ENCODE measurements at places on chromosomes 5 and 9. TPM values are rescaled to one million over a fixed set of nuclear protein-coding genes. Genes with fewer than 3 reads are reported as not detected.
A peak's percentile ranks its signal among the peaks of the same experiment; 100 is the strongest.

TEX48 gene
- not detected for total RNA-seq

- H3K4me3 ChIP-seq = peak within 1 kb of the TSS; percentile 74
- H3K36me3 ChIP-seq = no peaks in the 10 kb centered on the region
- H3K27ac ChIP-seq = peak within 1 kb of the TSS; percentile 66
- H3K4me1 ChIP-seq = peaks cover 35% of the 10 kb centered on the region
- no peak for DNase-seq
- H3K27me3 ChIP-seq = peaks cover 38% of the 10 kb centered on the region
Observed at GRCh38 chr5:32710550-32711361, at the start of gene NPR3. TSS of gene NPR3 (plus strand) at chr5:32711321. CDS start at chr5:32711777, 456 bp downstream.

GRCh38 chr9:692636-693129, 148.8 kb upstream of the DMRT1 start:
- no peak for DNase-seq
- H3K27ac ChIP-seq = peak overlapping the region; percentile 54
- H3K27me3 ChIP-seq = no peaks in the 10 kb centered on the region

DNA sequence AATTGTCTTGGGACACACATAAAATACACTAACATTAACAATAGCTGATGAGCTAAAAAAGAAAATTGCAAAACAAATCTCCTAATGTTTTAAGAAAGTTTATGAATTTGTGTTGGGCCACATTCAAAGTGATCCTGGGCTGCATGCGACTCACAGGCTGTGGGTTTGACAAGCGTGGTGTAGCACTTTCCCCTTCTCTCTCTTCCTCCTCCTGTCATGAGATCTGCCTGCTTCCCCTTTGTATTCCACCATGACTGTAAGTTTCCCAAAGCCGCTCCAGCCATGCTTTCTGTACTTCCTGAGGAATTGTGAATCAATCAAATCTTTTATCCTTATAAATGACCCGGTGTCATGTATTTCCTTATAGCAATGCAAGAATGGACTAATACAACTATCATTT, 178.0 kb downstream of the TLR4 start:
- no peak overlapping the region for H3K4me3 ChIP-seq
- DNase-seq = no peak
- H3K4me1 ChIP-seq = no peaks in the 10 kb centered on the region
- no peaks in the 10 kb centered on the region for H3K36me3 ChIP-seq
- no peak overlapping the region for H3K27ac ChIP-seq
- no peaks in the 10 kb centered on the region for H3K27me3 ChIP-seq

DNA sequence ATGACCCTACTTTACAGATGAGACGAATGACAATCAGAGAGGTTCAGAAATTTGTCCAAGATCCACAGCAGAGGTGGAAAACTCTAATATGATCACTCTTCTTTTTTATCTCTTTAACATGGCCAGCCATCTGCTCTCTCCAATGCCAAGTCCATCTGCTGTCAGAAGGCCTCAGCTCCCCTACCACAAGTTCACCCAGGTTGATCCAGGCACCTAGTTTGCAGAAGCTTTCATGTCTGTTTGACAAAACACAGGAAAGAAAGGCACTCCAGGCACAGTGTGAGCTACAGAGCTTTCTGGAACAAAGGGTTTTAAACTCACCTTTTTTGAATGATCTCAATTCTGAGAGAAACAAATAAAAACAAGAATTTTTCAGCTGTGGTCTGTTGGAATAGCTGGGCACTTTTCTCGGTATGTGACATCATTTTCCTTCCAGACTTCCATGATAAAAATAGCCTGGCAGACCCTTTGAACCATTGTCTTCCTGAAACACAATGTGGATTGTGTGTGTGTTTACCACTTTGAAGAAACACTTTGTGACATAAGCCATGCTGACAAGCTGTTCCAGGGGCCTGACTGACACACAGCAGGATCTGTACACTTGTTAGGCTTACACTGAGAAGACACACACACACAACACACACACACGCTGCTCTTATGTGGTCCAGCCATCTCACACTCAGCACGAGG, 214.3 kb downstream of the AGTPBP1 start:
- peaks cover 5% of the 10 kb centered on the region for H3K27me3 ChIP-seq
- H3K4me1 ChIP-seq = peaks cover 15% of the 10 kb centered on the region
- no peak for DNase-seq
- H3K27ac ChIP-seq = peak overlapping the region; percentile 64
- no peaks in the 10 kb centered on the region for H3K36me3 ChIP-seq
- no peak overlapping the region for H3K4me3 ChIP-seq

DNA sequence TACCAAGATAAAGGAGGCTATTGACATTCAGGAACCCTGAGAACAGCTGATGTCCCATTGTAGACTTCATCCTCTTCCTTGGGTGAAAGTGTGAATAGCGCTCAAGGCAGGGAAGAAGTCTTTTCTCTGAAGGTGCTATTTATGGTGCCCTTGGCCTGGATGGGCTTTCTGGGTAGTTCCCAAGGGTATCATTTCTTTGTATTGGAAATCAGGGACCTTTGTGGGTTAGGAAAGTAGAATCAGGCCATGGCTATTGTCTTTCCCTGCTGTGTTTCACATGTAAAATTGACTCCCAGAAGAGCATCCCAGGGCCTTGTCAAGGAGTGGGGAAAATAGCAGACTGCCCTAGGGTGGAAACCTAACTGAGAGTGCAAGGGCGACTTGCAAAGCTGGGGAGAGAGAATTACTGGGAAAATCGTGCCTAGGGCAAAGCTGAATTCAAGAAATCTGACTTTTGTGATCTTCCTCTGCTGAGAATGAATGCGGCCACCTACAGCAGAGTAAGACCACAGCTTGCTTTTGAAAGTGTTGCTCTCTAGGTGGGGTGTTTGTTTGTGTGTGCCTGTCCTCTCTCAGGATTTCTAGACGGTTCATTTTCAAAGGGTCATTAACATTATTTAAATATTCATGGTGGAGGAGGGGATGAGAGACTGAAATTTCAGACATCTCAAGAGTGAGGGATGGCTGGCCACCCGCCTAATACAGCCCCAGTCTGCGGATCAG, 160.6 kb downstream of the C9orf152 start:
- peak overlapping the region; percentile 73 for H3K4me3 ChIP-seq
- H3K4me1 ChIP-seq = peaks cover 43% of the 10 kb centered on the region
- DNase-seq = no peak
- peak overlapping the region; percentile 37 for H3K27ac ChIP-seq
- H3K27me3 ChIP-seq = peaks cover 4% of the 10 kb centered on the region

GRCh38 chr9:113650207-113651131, 186.9 kb downstream of the RGS3 start:
- no peak overlapping the region for H3K27ac ChIP-seq
- no peak for DNase-seq
- H3K4me3 ChIP-seq = no peak overlapping the region

DNA sequence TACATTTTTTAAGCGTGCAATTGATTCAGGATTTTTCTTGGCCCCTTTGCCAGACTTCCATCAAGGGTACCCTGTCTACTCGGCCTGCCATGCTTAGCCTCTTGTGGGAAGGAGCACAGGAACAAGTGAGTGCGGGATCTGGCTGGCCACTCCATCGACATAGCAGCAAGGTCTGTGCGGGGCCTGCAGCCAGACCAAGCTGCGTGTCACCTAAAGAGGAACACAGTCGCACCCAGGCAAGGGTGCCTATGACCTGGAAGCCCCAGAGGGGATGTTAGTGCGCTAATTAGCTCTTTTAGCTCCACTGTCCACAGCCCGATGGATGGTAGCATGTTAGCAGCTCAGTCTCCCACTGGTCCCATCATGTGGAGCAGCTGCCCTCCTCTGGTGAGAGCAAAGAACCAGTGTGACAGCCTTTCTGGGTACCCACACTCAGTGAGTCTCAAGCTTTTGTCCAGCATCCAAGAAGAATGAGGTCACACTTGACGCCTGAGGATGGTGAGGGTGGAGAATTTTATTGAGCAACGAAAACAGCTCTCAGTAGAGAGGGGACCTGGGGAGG, 38.7 kb downstream of the FTMT start:
- no peak overlapping the region for H3K4me3 ChIP-seq
- no peaks in the 10 kb centered on the region for H3K4me1 ChIP-seq
- no peaks in the 10 kb centered on the region for H3K36me3 ChIP-seq
- no peaks in the 10 kb centered on the region for H3K27me3 ChIP-seq

CCDC192 gene
- not detected for total RNA-seq

DNA sequence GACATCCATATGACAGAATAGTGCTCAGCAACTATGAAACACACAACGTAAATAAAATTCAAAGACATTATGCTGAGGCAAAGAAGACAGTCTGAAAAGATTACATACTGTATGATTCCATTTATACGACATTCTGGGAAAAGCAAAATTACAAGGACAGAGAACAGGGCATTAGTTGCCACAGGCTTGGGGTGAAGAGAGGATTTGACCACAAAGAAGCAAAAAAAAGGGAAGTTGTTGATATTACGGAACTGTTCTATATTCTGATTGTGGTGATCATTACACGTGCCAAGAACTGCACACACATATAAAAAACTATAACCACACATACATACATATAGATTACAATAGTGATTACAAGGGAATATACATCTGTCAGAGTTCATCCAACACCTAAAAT, 24.1 kb downstream of the CDK5RAP2 start:
- no peaks in the 10 kb centered on the region for H3K27me3 ChIP-seq
- DNase-seq = no peak
- no peak overlapping the region for H3K27ac ChIP-seq
- no peak overlapping the region for H3K4me3 ChIP-seq
- no peaks in the 10 kb centered on the region for H3K4me1 ChIP-seq

DNA sequence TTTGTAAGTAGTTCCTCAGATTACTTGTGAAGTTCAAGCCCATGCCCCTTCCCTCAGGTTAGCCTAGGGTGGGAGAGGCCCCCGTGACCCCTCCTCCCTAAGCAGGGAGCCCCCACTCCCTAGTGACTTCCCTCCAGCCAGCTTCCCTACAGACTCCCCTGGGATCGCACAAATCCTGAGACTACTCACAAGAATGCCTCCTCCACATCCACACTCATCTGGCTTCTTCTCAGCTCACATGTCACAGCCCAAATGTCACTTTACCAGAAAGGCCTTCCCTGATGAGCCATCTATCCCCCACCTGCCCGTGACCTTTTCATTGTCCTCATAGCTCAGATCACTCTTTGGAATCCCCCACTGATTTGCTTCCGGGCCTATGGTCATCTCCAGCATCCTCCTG, 96.7 kb upstream of the ARAP3 start:
- H3K27me3 ChIP-seq = peaks cover 3% of the 10 kb centered on the region
- no peak overlapping the region for H3K4me3 ChIP-seq
- DNase-seq = no peak

- DNase-seq = no peak
- H3K4me1 ChIP-seq = no peaks in the 10 kb centered on the region
- no peak overlapping the region for H3K4me3 ChIP-seq
- no peaks in the 10 kb centered on the region for H3K27me3 ChIP-seq
- H3K36me3 ChIP-seq = no peaks in the 10 kb centered on the region
Observed at GRCh38 chr9:84834426-84834825, 164.9 kb downstream of the NTRK2 start.

- H3K27me3 ChIP-seq = peaks cover 16% of the 10 kb centered on the region
- H3K4me3 ChIP-seq = no peak overlapping the region
- DNase-seq = no peak
- no peak overlapping the region for H3K27ac ChIP-seq
- peaks cover 36% of the 10 kb centered on the region for H3K4me1 ChIP-seq
Observed at GRCh38 chr5:36688722-36689121, 82.3 kb downstream of the SLC1A3 start.

APBA1 gene
- total RNA-seq = 4.3 TPM

TLX3 gene
- not detected for total RNA-seq

CTSV gene
- 0.32 TPM for total RNA-seq

OTP gene
- total RNA-seq = not detected

CDKN2A gene
- total RNA-seq = 8.4 TPM

DNA sequence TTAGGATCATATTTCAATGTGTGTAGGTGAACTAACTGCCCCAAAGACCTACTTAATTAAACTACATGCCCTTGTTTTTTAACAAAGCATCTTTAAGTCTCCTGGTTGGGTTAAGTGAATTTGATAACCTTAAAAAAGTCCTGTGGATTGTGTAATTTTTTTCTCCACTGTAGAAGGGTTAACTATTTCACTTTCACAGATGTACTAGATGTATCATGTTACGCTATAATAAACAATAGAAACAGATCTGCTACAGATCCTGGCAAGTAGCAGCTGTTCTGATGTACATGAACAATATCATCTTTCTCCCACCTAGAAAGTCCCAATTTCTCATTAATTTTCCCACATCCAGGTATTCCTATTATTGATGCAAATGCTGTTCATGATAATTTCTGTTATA, 18.9 kb downstream of the KIF24 start:
- H3K27me3 ChIP-seq = no peaks in the 10 kb centered on the region
- H3K4me3 ChIP-seq = no peak overlapping the region
- no peak for DNase-seq
- no peaks in the 10 kb centered on the region for H3K4me1 ChIP-seq
- no peaks in the 10 kb centered on the region for H3K36me3 ChIP-seq
- H3K27ac ChIP-seq = no peak overlapping the region

- H3K27me3 ChIP-seq = no peaks in the 10 kb centered on the region
- H3K36me3 ChIP-seq = no peaks in the 10 kb centered on the region
- DNase-seq = no peak
- no peak overlapping the region for H3K27ac ChIP-seq
Observed at GRCh38 chr5:14854799-14855198, 16.8 kb downstream of the ANKH start.

DNA sequence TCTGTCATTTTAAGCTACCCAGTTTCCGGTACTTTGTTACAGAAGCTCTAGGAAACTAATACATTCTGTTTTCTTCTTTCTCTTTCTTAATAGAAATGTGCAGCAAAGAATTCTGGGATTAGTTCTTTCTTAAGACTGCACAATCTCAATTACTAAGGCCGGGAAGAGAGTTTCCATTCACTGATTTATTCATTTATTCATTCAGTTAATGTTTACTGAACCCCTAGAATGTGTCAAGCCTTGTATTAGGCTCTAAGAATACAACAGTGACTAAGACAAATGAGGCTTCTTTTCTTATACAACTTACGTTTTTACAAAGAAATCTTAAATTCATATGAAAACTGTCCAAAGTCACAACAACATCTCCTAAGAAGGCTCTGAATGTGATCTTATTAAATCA, 27.5 kb upstream of the THG1L start:
- no peak overlapping the region for H3K27ac ChIP-seq
- no peak overlapping the region for H3K4me3 ChIP-seq
- no peaks in the 10 kb centered on the region for H3K27me3 ChIP-seq
- no peaks in the 10 kb centered on the region for H3K4me1 ChIP-seq

IFNB1 gene
- total RNA-seq = not detected

DNA sequence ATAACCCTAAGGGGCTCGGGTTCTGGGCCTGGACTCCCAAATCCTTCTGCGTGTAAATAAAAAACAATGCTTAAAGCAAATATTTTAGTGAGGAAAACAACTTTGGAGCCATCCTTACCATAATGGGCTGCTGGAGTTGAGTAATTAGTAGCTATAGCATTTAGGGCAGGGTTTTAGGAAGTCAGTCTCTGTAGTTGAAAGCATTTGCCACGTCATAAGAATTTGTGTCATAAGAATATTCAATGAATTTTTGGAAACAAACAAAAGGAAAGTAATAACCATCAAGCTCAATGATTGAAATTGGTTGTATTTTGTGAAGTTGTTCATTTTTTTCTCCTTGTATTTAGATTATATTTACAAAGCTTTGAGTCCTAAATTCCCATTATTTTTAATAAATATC, 114.8 kb upstream of the ELL2 start:
- H3K36me3 ChIP-seq = no peaks in the 10 kb centered on the region
- no peak for DNase-seq
- no peaks in the 10 kb centered on the region for H3K4me1 ChIP-seq
- no peak overlapping the region for H3K27ac ChIP-seq
- no peak overlapping the region for H3K4me3 ChIP-seq
- no peaks in the 10 kb centered on the region for H3K27me3 ChIP-seq

- no peak for DNase-seq
- peaks cover 9% of the 10 kb centered on the region for H3K4me1 ChIP-seq
- H3K27me3 ChIP-seq = peaks cover 14% of the 10 kb centered on the region
- no peak overlapping the region for H3K4me3 ChIP-seq
- no peak overlapping the region for H3K27ac ChIP-seq
- no peaks in the 10 kb centered on the region for H3K36me3 ChIP-seq
Observed at GRCh38 chr5:35233121-35233520, 2.8 kb upstream of the PRLR start.
